ENCODE measurements at places on chromosomes 4 and X. TPM values are rescaled to one million over a fixed set of nuclear protein-coding genes. Genes with fewer than 3 reads are reported as not detected.

Gene CA5B
- total RNA-seq = 9.1 TPM

Gene MND1
- 15.5 TPM for total RNA-seq

Gene PLXNB3
- total RNA-seq = 6.1 TPM

Gene CLDN22
- total RNA-seq = under 0.01 TPM

Gene NONO
- total RNA-seq = 330 TPM

Gene TFE3
- 18.9 TPM for total RNA-seq

Gene MTTP
- total RNA-seq = 0.25 TPM

Gene CYTL1
- total RNA-seq = 12.5 TPM

Gene TRIM60
- total RNA-seq = not detected

Gene DUSP21
- not detected for total RNA-seq

DNA sequence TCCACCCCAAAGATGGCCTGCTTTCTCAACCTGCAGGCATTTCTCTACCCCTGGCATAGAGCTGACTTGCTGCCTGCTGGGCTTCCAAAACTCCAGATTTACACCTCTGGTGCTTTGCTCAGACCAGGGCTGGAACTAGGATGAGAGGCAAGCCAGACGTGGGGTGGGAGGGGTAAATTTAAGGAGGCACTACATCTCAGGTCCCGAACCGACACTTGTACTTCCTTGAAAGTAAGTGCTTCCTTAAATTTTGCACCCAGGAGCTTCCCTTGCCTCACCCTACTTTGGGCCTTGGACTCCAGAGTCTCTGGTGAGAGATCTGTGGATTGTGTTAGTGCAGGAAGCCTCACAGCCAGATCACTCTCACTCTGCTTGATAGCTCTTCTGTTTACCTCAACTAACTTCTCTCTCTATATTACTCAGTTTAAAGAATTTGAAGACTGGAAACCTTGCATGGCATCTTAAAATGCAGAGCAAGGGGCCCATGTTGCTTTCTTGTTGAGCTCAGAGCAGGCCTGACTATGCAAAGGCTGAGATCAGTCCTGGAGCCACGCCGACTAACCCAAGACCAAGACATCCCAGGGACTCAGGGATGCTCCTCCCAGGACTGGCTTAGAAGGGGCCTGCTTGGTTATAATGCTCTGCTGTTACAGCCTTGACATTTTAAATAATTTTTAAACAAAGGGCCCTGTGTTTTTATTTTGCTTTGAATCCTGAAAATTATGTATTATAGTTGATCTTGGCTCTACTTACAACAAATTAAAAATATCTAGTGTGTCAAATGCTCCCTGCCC lies 145.0 kb upstream of the LEF1 start:
- DNase-seq = no peak

DNA sequence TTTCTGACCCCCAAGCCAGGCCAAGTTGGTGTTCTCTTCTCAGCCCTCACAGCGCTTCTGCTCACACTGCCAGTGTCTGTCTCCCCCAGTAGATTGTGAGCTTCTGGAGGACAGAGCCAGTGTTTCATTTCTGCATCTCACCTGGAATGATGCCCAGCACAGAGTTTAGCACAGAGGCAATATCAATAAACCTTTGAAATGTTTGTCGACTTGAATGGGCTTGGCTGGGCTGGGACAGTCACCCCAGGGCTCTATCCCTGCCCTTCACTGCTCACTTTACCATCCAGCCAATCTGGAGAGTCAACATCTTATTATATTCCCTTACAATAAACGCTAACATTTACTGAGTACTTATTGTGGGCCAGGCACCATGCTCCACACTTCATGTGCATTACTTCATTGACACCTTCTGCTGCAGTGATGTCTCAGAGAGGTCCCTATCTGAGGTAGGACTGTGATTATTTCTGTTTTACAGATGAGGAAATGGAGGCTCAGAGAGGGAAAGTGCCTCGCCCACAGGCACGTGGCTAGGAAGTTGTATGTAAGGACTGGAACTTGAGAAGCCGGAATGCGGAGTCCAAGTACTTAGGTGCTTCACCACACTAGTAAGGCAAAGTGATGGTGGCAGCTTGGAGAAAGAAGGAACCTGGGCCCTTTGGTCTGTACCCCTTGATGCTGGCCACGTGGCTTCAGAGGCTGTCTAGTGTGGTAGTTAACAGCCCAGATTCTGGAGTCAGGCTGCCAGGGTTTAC lies 19.5 kb downstream of the EFNB1 start:
- DNase-seq = no peak

- peak; percentile 55 for DNase-seq
These were observed 1.1 kb downstream of the XIAP start for GRCh38 chrX:123860983-123861382.

DNA sequence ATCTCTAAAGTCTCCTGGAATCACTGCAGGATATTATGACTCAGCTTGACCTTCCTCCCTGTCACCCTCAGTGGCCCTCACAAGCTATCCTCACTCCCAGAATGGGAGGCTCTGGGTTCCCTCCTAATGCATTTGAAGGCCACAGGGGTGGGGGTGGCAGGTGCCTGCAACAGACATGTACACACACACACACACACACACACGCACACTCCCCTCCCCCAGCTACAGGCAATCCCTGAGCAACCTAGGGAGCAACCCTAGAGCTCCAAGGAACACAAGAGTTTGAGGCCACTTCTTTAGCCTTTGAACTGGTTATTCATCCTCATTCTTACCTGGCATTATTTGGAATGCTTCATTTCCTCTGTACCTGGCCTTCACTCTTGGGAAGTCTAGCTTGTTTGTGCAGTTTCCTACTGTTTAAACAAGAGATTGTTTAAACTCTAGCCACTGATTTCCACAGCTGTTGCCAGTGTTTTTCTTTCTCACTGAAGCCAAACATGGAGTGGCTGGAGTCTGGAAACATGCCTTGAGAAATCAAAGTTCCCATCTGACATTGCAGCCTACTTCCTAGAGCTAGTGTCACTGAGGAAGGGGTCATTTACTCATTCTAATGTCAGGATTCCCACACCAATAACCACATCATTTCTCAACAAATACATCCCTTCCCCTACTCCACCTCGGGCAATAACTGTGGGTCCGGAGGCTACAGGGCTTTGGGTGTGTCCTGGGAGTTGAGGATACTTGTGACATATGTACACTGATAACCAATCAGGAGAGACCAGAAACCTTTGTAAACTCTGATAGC lies 37.7 kb downstream of the MAOA start:
- DNase-seq = no peak

- DNase-seq = no peak
These were observed 9.7 kb upstream of the SYP start for GRCh38 chrX:49209434-49210251.

- no peak for DNase-seq
These were observed 26.5 kb downstream of the SPARCL1 start for GRCh38 chr4:87502580-87503238.

GRCh38 chr4:173522160-173522950 lies 7.7 kb downstream of the HAND2 start:
- DNase-seq = peak; percentile 96

- DNase-seq = no peak
These were observed 105.3 kb downstream of the ADAMTS3 start for GRCh38 chr4:72463724-72464123.

Data from fibroblast of the aortic adventitia (primary cell).